Uterus (tissue), 4 donors: ENCODE measurements at places on chromosomes 7 and 10. TPM values are rescaled to one million over a fixed set of nuclear protein-coding genes. Genes with fewer than 3 reads are reported as not detected.

TRIL gene
- total RNA-seq, result 7.4 TPM

- DNase-seq, result no peak
Measured at GRCh38 chr7:56083150-56083785, 9.5 kb downstream of the PHKG1 start.

GRCh38 chr7:102047-102711 lies 90.2 kb upstream of the FAM20C start:
- no peak for DNase-seq

DNA sequence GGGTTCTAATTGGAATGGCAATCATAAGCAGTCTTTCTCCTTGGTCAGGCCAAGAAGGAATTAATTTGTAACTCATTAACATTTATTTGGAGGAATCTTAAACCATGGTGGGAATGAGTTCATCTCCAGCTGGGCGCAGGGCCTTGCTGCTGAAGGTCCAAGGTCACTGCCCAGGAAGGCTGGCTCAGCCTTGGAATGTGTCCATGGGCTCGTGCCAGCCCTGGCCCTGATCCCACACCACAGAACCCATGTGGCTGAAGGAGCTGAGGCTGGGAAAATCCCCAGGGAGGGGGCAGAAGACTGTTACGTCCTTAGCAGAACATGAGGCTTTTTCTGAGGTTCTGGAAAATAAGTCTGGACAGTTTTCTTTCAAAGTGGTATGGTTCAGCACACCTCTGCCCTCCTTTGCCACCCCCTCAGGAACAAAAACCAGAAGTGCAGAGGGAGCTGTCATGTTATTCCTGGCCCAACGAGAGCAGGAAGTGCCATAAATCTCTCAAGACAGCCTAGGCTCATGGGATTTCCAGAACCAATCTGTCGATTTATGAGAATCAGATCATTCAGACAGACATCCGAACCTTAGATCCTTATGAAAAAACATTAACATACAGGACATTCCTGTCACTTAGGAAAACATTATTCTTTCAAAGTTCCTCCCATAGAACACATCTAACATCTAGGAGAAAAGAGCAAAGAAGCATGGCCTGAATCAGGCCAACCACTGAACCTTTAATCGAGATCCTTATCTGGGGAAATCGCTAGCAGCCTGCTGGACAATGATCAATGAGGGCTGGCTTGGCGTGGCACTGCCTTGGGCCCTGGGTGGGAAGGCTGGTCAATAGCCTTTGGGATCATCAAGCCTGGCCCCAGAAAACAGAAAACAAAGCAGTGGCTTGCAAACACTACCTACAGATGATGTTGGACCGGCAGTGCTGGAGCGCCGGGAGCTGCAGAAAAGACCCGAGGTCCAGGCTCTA lies 134.3 kb downstream of the TAX1BP1 start:
- DNase-seq, result peak; percentile 35

- DNase-seq, result peak; percentile 15
Measured at GRCh38 chr10:69994262-69994661, 58.4 kb upstream of the MACROH2A2 start.

DNA sequence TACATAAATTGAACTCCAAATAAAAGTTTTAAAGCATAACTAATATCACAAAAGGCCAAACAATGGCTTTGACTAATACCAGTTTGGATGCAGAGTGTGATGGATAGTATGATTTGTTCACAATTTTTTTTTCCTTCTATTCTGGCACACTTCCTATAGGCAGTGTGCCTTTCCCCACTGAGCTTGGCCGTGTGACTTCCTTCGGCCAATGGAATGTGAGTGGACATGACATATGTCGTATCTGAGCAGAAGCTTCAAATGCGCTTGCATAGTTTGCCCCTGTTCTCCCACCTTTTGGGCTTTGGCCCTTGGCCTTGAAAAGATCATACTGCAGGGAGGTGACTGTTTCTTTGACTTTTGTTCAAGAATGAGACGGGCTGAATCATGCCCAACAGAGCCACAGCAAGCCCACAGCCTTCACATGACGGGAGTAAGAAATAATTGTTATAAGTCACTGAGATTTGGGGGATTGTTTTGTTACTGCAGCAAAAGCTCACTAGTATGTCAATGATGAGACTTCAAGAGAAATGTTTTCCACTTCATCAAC lies 279.9 kb upstream of the NEBL start:
- no peak for DNase-seq

DLX6 gene
- not detected for total RNA-seq

DNA sequence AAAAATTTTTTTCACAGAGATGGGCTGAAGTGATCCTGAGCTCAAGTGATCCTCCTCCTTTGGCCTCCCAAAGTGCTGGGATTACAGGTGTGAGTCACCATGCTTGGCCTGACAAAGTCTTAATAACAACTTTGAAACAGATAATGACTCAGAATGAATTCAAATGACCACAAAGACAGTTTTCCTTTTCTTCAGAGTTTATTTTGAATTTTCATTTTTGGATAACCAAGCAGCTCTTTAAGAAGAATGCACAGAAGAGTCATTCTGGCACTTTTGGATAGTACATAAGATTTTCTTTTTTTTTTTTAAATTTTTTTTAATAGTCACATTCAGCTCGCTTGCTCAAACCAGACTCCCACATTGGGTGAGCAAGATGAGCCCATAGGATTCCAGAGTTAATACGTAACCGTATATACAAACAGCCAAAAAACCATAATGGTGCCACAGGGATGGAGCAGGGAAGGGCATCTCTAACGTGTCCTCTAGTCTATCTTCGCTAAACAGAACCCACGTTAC lies 43.0 kb upstream of the NMT2 start:
- no peak for DNase-seq

NPFFR1 gene
- 2.1 TPM for total RNA-seq

ZNF804B gene
- not detected for total RNA-seq

GRCh38 chr7:117654780-117655179 lies 175.0 kb downstream of the CFTR start:
- DNase-seq, result no peak

GRCh38 chr10:46325021-46325420 lies 38.2 kb downstream of the ANTXRL start:
- no peak for DNase-seq

TMEM209 gene
- 7.4 TPM for total RNA-seq

DNA sequence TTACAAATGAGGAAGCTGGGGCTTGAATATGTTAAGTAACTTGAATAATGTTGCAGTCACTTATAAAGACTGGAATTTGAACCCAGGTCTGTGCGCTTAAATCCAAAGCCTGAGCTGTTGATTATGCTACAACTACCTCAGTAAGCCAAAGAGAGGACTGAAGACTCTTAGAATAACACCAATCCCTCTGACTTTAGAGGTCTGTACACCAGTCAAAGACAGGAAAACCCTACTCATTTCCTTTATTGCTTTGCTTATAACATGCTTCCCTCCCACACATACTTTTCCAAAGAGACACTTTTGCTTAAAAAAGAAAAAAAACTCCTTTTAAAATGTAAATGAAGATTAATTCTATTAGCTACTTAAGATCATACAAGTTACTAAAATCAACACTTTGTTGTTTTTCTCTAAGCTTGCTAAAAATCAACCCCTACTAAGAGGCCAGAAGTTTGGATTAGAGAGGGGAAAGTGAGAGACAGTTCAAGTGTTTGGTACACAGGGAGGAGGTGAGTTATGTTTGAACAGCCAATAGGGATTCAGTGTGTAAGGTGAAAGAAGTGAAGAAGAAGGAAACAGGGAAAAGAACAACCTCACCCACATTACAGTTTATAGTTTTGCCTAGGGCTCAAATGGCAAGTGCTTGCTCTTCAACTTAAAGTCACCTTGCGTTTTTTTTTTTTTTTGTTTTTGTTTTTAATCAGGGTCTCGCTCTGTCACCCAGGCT lies 74.8 kb downstream of the MDH2 start:
- DNase-seq, result no peak

- DNase-seq, result no peak
Measured at GRCh38 chr7:157498657-157499056, 161.9 kb downstream of the DNAJB6 start.

DNA sequence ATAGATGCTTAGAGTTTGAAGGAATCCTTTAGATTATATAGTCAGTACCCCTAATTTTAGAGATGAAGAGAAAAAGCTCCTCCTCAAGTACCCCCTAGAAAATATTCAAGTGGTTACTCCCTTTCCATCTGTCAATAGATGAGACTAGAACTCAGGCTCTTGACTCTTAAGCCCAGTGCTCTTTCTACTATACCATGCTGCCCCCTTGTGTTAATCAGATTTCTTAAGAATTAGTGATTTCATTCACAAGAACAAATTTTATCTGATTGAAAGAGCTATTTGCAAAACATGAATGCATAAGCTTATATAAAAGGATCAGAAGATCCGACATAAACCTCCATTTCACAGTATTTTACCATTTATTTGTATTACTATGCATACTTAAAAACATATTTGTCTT lies 179.3 kb downstream of the TFEC start:
- no peak for DNase-seq

- no peak for DNase-seq
Measured at GRCh38 chr7:120724448-120724847, 133.5 kb downstream of the TSPAN12 start.

DNA sequence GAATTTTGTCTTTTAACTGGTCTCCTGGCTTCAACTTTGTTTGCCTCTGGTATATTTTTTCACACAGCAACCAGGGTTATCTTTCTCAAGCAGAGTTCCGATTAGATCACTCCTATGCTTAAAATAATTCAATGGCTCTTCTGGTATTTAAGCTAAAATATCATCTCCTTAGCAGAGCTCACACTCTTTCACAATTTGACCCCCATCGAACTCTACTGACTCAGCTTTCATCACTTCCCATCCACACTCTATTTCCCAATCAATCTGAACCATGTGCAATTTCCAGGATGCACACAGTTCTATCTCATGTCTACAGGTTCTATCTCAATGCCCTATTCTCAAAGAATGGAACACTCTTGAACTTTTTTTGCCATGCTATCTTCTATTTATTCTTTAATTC lies 809.5 kb downstream of the GRID1 start:
- DNase-seq, result no peak

GRCh38 chr7:41156268-41156667 lies 546.6 kb downstream of the INHBA start:
- DNase-seq, result no peak

DNA sequence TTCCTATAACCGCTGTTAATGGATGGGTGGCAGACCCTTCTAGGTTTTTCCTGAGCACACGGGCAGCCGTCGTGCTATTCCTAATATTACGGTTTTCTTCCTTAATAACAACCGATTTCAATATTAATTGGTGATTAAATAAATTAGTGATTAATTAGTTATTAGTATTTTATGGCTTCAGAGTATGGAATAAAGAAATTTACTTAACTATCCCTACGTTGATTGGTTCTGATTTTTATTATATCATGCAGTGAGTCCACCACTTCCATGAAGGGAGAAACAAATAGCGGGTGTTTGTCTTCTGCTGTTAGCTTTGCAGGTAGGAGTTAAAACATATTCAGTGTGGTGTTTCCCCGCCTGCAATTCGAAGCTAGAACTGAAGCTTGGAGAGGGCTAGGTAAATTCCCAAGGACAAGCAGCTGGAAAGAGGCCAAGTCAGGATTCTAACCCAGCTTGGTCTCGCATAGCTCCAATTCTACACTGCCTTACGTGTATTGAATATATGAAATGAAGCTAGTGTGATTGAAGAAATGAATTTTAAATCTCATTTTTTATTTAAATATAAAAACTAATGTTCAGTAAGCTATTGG lies 928 bp upstream of the CSTF2T start:
- DNase-seq, result peak; percentile 23

PRLHR gene
- 0.90 TPM for total RNA-seq

GRCh38 chr10:77029777-77030717 lies 607.6 kb downstream of the KCNMA1 start:
- no peak for DNase-seq

DNA sequence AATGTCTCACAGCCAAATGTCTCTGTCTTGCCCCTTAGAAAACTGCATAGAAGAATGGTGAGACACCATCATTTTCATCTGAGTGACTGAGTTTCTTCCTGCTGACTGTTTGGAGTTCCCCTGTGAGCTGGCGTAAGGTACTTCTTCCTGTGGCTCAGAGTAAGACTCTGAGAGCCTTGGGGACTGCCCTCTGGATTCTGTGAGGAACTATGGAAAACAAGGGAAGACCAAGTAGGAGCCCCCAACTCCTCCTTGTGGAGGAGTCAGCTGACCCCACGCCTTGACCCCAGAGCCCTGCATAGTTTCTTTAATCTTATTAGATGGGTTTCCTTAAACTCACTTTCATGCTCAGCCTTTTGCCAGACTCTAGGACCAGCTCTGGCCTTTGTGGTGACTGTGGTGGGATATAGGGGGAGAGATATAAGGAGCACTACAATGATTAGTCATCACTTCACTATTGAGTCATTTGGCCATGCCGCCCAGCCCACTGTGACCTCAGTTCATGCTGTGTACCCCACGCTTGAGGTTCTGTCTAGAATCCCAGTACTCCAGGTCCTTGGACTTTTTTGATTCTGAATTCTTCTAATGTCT lies 51.8 kb upstream of the FAM133B start:
- DNase-seq, result no peak

DNA sequence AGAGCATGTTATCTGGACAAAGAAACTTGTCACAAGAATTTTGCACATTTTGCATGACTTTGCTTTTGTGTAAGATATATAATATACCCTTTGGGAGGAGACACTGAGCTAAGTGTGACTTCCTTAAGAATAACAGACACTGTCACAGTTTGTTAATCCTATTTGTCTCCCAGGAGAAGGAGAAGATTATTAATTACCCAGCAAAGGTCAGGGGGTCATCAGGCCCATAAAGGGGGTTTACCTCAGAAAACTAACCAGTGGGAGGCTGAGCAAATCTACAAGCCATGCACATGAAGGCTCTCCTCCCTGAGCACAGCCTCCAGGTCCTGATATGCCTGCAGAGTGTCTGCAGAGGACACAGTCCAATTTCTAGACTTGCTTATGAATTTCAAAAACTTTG lies 10.1 kb upstream of the MET start:
- DNase-seq, result no peak

GRCh38 chr10:79244841-79245504 lies 102.3 kb upstream of the PPIF start:
- DNase-seq, result no peak

GRCh38 chr7:109926738-109927137 lies 1164.2 kb upstream of the LRRN3 start:
- no peak for DNase-seq

MUC3A gene
- total RNA-seq, result not detected
